ENCODE measurements at places on chromosomes 5 and 9.

DNA sequence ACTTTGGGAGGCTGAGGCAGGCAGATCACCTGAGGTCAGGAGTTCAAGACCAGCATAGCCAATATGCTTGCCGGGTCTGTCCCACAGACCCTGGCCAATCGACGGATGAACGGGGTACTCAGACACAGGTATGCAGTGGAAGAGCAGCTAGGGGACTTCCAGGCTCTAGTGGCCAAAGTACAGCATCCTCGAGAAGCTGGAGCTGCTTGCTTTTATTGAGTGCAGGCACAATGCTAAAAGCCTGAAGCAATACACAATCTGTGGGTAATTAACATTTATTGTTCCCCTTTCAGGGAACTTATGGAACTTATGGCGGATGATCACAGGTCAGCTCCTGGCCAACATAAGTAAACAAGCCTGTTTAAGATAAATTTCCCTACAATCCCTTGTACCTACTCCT lies 32.8 kb upstream of the SEMA4D start:
- no peak for DNase-seq

- DNase-seq = peak; percentile 88
Measured at GRCh38 chr9:35096035-35096849, at the start of gene PIGO. Gene PIGO, minus strand, starts transcription at chr9:35096591. Its CDS starts 1,026 bp downstream, at chr9:35095565.

DNA sequence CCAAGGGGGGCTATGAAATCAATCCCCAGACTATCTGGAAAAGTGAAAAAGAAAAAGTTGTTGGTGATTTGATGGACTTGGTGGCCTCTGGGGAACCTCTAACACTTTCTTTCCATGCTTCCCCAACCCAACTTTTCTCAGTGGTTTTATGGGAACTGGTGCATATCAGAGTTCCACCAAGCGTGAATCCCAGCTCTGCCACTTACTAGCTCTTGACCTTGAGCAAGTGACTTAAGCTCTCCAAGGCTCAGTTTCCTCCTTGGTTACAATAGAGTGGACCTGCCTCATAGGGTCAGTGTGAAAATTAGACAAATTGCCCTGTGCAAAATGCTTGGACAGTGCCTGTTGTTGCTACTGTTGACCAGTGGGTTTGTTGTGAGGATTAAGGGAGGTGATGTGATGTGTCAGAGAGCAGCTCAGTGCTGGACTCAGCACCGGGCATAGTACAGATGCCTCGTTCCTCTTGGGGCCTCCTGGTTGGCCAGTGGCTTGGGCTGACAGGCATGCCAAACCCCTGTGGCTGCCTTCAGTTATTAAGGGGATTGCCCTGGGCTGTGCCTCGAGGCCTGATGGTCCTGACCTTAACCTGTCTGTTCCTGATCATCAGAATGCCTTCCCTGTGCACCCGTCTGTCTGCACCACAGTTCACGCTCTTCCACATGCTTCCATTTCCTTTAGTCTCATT lies 49.3 kb downstream of the COL15A1 start:
- DNase-seq = no peak

- DNase-seq = no peak
Measured at GRCh38 chr9:78811622-78812276, 514.8 kb downstream of the PSAT1 start.

GRCh38 chr5:153618867-153619266 lies 128.4 kb downstream of the GRIA1 start:
- no peak for DNase-seq

DNA sequence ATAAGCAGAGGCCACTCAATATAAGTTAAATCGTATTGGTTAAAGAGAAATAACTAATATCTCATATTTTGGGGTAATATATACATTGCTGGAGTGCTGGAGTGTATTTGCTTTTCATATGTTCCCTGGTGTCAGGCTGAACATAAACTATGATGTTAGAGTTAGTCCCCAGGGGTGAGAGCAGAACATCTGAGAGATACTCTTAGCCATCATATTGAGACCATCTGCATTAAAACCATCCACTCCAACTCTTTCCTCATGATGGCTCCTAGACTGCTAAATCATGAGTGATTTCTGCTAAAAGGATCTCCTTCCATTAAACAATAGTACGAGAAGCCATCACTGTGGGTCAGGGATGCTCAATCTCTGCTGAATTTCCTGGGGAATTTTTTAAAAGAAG lies 436.2 kb downstream of the DTWD2 start:
- no peak for DNase-seq

- no peak for DNase-seq
Measured at GRCh38 chr5:334903-335739, 13.6 kb downstream of the AHRR start.

DNA sequence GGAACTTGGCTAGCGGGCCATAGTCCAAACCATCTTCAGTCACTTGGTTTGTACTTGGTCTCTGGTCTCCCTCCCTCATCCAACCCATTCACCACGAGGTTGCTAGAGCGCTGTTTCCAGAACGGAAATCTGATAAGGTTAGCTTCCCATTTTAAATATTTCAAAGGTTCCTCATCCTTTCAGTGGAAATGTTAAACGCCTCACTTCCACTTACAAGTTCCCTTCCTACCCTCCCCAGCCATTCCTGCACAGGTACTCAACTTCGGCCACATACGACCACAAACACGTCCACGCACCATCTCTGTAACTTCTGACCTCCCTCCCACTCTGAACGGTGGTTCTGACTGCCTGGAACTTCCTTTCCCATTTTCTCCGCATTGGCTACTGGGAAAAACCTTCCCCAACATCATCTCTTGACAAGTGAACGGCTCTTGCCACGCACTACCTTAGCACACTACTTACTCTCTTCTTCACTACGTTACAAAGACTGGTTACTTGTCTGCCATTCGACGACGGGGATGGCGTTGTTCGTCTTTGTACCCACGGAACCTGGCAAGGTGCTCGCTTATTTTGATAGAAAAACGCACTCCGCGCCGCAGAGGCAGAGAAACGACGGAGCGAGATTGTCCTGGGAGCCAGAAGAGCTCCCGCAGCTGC lies 629 bp downstream of the CCNH start:
- DNase-seq = peak; percentile 33

- no peak for DNase-seq
Measured at GRCh38 chr9:86983620-86984259, 36.4 kb upstream of the GAS1 start.

GRCh38 chr5:14983666-14984441 lies 112.3 kb upstream of the ANKH start:
- peak; percentile 3 for DNase-seq

DNA sequence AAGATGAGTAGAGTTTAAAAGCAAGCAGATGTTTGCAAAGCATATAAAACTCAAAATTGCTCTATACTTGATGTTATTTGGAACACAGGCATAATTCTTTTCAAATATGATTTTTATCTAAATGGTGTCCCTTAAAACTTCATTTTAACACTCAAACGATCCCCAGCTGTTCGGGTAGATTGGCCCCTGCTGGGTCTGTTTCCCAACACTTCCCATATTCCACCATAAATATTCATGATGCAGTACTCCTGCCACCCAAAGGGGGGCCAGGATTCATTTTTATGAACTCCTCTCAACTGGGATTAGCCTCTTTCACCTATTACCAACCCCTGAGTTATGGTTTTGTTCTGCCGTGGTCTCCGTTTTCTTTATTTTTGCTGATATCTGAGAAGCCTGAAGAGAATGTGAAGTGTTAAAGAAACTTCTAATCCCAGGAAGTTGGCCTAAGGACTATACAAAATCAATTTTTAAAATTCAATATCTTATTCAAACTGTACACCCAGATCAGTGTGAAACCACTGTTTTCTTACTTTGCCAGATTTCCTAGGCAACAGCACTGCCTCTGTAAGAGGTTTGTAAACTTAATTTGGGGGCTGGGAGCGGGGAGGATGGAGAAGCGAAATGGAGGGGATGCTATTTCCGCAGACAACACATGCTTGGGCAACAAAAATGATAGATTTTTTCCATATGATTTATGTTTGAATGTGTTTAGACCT lies 384.1 kb downstream of the DMRT2 start:
- no peak for DNase-seq

- no peak for DNase-seq
Measured at GRCh38 chr5:31225118-31225517, 31.6 kb downstream of the CDH6 start.

- no peak for DNase-seq
Measured at GRCh38 chr9:134053401-134053871, 14.4 kb downstream of the BRD3 start.

DNA sequence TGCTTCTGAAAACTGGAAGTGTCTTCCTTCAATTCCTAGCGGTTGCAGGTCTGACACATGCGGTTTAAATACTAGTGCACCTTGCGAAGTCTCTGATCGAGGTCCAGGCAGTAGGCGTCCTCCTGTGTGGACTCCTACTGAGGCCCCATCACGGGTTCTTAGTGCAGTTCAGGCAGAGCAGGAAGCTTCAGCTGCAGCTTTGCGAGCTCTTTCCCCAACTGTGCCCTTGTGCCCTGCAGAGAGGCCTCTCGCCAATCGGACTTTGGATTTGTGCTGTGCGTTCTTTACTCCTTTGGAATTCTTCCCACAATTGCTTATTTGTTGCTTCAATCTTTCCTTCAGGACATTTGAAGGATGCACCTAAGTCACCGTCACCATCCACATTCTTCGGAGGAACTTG lies 40.6 kb upstream of the FAM120AOS start:
- no peak for DNase-seq

DNA sequence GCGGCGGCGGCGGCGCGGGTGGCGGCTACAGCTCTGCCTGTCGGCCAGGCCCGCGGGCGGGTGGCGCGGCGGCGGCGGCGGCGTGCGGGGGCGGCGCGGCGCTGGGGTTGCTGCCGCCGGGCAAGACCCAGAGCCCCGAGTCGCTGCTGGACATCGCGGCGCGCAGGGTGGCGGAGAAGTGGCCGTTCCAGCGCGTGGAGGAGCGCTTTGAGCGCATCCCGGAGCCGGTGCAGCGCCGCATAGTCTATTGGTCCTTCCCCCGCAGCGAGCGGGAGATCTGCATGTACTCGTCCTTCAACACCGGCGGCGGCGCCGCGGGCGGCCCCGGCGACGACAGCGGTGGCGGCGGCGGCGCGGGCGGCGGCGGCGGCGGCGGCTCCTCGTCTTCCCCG lies 296 bp downstream of the ZSWIM6 start:
- DNase-seq = peak; percentile 34

DNA sequence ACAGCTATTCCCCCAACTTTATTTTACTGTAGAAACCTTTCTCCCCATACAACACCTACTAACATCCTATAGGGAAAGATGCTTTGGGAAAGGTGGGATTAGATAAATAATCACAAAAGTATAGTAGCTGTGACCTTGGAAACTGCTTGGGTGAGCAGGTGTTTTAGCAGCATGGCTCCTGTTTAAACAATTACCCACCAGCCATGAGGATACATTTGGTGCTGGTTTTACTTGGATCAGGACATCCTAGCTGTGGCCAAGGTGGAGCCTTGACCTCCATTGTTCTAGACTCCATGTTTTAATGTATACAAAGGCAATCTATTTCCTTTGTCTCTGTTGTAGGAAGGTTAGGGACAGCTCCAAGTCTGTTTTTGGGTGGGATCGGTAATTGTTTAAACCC lies 56.8 kb upstream of the ALDH1B1 start:
- DNase-seq = no peak

DNA sequence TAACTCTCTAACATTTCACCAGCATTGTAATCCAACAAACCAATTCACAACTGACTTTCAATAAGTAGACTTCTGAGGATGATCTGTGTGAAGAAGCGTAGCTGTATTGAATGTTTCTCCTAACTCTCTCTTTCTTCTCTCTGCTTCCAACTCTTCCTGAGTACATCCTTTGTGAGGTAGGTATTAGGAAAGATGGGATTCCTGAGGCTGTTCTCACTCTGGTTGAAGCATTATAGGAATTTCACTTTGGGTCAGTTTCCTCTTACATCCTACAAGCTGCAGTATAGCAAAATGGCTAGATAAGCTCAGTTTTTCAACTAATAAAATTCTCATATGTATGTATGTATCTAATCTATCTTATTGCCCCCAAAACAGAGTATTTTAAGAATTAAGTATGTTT lies 702.8 kb downstream of the CETN3 start:
- no peak for DNase-seq

DNA sequence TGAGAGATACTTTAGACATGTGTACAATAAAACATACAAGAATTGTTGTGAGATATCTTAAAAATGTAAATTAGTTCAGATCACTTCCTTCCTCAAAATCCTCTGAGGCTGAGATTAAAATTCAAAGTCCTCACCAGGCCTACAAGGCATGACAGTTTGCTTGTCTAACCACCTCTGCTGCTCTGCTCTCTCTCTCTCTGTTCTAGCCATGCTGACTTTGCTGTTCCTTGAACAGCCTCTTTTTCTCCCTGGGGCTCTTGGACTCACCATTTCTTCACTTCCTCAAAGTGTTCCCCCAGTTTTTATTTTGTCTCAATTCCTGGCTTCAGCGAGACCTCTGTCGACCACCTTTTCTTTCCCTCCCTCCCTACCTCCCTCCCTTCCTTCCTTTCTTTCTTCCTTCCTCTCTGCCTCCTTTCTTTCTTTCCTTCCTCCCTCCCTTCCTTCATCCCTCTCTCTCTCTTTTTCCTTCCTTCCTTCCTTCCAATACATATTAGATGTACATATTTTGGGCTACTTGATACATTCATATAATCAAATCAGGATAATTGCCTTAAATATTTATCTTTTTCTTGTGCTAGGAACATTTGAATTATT lies 27.0 kb downstream of the CATSPER3 start:
- no peak for DNase-seq
